ENCODE measurements at places on chromosomes 1 and 21.

DNA sequence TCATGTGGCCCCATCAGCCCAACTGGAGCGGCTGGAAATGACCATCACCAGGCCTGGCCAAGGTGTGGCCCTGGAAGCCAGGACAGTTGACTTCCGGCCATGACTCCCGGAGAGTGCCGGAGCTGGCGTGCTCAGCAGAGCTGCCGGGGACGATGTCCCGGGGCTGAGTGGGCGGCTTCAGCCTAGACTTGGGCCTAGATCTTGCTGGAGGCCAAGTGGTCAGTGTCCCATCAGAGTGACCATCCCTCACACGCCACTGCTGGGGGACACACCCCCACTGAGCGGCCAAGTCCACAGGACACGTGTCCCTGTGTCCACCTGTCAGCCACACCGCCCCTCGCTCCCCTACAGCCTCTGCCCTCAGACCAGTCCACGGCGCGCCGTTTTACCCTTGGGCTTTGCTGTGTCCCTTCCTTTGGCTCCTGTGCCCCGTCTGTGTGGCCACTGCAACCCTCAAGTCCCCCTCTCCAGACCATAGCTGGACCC lies 4.0 kb downstream of the FAAP20 start:
- DNase-seq: no peak

GRCh38 chr1:63199706-63200335 lies 122.5 kb upstream of the FOXD3 start:
- no peak for DNase-seq

- DNase-seq: no peak
Measured at GRCh38 chr1:64343823-64344190, 126.1 kb upstream of the CACHD1 start.

DNA sequence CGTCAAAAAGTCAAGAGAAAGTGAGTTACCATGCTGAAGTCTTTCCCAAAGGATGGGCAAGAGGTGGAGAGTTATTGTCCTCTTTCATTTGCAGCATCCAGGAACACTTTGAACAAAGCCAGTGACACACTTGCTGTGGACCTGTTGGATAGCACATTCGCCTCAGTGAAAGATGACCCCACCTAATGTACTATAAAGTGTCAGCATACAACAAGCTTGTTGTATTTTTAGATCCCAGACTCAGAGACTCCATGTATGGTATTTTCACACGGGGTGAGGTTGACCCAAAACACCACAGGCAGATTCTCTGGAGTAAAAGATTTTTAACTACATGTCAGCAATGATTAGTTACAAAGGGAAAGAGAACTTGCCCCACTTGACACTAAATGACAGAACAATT lies 273.8 kb downstream of the PTBP2 start:
- no peak for DNase-seq

DNA sequence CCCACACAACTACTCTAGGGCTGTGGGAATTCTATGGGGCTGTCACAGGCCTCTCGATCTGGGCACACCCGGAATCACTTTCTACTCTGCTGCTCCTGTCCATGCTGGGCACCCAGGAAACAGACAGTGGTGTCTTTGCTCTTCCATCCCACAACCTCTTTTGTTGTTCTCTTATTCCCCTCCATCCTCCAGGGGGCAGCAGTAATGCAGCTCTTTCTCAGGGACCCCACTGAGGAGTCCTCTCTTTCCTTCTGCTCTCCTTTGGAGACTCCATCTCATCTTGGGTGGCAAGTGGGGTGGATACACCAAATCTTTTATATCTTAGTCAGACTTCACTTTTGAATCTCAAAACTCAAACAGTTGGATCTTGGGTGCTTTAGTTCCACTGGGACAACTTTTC lies 206.3 kb downstream of the HS2ST1 start:
- DNase-seq: no peak

GRCh38 chr1:47996060-47996405 lies 1.2 kb downstream of the TRABD2B start:
- DNase-seq: no peak

Measured in NCI-H1092 treated with DMSO at 0.1 percent for 48 hours (cell line).